ENCODE measurements at places on chromosomes 16 and 17.

DNA sequence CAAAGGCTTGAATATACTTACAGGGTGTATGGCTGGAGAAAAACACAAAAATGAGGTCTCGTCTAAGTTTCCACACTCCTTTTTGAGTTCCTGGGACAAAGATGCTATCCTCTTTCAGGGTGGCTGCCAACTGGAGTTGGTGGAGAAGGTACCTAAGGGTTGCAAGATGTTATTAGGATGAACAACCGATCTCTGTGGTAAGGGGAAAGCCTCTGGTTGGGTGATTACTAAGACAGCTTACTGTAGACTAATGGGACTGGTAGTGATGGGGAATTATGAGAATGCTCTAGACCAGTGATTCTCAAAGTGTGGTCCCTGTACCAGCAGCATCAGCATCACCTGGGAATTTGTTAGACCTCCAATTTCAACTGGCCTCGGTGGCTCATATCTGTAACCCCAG is 6.0 kb downstream of the ADAT1 start:
- no peak for DNase-seq

GRCh38 chr17:13957636-13958035 is 111.7 kb upstream of the COX10 start:
- no peak for DNase-seq

GRCh38 chr16:67506468-67506867 is 22.2 kb upstream of the RIPOR1 start:
- DNase-seq = no peak

DNA sequence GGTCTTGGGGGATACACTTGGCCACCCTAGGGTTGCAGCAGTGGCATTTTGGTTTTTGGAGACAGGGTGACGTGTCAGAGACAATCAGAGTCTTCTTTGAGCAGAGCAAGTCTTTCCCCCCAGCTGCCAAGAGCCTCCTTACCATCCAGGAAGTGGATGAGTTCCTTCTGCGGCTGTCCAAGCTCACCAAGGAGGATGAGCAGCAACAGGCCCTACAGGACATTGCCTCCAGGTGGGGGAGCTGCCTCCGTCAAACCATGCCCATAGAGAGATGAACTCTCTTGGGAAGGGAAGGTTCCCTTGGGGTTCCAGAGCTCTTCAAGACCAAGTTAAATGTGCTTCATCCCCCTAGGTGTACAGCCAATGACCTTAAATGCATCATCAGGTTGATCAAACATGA is 11.3 kb downstream of the LIG3 start:
- DNase-seq = no peak

DNA sequence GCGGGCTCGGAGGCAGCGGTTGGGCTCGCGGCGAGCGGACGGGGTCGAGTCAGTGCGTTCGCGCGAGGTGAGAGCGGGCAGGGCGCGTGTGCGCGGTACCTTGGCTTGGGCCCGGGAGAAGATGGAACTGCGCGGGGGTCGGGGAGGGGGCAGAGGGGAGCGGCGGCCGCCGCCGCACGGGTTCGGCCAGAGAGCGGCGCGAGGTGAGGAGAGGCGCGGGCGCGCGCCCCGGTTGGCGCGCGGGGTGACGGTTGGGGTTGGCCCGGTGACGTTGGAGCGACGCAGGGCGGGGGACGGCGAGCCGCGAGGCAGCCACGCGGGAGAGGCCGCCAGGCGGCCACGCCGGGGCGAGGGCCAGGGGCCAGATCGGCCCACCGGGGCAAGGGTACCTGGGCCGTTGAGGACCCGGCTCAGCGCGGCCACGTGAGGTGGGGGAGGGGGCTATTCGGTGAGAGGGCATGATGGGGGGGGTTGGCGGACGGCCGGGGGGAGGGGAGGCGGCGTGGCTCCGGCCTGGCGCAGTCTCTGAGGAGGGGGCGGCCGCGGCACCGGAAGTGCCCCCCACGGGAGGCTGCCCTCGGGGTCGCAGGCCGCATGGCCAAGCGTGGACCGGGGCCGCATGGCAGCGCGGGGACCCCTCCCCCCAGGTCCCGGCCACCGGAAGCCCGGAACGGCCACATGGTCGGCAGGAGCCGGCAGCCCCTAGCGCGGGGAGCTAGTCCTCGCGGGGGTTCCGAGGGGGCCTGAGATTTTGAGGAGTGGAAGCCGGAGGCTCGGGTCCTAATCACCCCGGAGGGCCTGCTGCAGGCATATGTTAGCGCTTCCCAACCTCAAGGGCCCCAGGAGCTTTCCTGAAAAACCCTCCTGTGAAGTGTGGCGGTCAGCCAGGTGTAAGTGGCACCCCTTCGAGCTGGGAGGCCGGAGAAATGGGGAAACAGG is 527 bp downstream of the EIF5A start:
- DNase-seq = no peak

DNA sequence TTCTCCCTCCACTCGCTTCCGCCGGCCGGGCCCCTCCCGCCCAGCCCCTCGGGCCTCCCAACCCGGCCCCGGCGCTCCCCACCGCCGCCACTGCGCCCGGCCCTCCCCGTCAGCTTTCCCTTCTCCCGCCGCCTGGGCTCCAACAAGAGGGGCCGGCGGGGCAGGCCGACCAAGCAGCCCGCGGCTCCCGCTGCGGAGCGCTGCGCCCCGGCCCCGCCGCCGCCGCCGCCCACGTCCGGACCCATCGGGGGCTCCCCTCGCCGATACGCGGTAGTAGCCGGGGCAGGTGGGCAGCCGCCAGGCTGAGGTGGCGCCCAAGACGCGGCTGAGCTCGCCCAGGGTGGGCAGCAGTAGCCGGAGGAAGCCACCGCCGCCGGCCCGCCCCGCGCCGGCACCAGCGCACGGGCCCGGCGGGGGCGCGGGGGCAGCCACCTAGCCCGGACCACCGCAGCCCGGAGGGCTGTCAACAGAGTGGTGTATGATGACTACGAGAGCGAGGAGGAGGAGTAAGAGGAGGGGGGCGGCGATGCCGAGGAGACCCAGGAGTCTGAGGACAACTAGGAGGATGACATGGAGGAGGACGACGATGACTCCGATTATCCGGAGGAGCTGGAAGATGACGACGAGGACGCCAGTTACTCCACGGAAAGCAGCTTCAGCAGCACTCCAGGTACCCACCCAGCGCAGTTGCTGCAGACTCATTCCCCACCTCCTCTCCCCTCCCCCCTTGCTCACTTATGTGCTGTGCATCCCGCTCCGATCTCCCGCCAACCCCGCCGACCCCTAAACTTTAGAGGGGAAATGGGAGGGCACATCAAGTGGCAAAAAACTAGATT is 498 bp downstream of the LRRC37B start:
- DNase-seq = peak; percentile 51

GRCh38 chr16:87391950-87392820 is at the start of gene MAP1LC3B:
Gene MAP1LC3B (plus strand): TSS chr16:87392336. CDS start chr16:87392428, 92 bp downstream.
- DNase-seq = peak; percentile 96

DNA sequence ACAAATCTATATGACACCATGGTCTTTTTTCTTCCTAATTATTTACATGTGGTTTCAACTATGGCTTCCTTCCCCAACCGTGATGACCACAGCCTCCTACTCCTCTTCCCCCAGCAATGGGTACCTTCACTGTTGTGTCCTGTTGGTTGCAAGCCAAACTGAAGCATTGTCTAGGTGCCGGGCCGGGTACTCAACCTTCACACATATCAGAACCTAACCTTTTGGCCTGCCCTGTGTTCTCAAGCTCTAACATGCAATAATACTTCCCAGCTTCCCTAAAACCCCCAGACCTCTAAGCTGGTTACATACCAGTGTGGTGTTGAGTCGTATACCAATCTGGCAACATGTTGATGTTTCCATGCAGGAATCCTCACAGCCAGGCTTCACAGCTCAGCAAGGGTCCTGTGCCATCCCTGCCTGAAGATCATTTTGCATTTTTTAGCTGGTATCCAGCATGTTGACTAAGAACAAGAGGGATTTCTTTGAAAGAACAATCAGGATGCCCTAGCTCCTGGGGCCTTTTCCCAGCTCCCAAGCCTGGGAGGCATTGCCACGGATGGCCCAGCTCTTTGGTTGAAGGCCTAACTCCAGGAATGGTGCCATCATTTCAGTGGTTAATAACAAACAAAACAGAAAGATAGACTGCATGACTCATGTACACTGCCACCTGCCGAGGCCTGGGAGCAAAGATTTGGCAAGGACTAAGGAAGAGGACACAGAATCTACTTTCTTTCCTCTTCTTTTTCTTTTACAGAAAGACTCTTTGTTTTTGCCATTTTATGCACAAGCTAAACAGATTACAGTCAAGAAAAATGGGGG is 373.7 kb upstream of the SALL1 start:
- DNase-seq = no peak

- peak; percentile 21 for DNase-seq
These were observed at the start of gene FLOT2 for GRCh38 chr17:28896884-28897768. Gene FLOT2 (minus strand): TSS chr17:28897733. CDS start chr17:28897574, 159 bp downstream.
